ENCODE measurements at places on chromosomes 2 and 18.

DNA sequence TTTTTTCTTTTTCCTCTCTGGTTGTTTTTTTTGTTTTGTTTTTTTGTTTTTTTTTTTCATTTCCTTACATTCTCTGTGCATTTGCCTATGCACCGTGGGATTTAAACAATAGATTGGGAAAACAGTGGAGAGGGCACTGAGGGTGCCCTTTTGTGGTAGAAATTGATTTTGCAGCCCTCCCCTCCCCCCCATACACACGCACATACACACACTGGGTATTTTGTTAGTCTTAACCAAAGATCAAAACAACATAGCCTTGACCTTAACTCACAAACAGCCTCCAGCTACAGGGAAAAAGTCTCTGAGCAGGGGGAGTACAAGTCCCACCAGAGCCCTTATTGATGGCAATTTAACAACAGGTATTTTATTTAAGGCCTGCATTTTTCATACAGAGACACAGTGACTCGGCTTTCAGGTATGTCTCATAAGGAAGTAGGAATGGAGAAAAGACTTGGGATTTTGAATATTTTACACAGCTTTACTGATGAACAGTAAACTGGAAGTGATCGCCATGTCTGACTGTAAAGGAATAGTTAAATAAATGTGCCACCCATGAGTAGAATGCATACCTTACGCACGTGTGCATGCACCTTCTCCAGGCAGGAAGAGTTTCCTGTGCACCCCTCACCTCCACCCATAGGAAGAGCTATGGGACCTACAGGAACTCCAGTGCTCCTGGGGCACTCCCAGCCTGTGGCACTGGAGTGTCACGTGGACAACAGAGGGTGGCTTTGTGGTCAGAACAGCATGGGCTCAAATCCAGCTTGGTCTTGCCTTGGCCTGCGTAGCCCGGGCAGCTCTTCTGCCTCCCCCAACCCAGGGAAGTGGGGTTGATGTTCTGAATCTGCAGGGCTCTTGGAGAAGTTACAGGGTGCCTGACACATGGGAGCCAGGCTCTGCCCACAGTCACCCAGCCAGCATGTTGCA is 266.4 kb downstream of the ANAPC1 start:
- no peak for DNase-seq

- DNase-seq: no peak
These were observed 38.7 kb upstream of the HAAO start for GRCh38 chr2:42830922-42831574.

- DNase-seq: no peak
These were observed 388.8 kb downstream of the CBLN2 start for GRCh38 chr18:72155327-72155726.

GRCh38 chr18:58549814-58550339 is 79.0 kb downstream of the ALPK2 start:
- DNase-seq: no peak

DNA sequence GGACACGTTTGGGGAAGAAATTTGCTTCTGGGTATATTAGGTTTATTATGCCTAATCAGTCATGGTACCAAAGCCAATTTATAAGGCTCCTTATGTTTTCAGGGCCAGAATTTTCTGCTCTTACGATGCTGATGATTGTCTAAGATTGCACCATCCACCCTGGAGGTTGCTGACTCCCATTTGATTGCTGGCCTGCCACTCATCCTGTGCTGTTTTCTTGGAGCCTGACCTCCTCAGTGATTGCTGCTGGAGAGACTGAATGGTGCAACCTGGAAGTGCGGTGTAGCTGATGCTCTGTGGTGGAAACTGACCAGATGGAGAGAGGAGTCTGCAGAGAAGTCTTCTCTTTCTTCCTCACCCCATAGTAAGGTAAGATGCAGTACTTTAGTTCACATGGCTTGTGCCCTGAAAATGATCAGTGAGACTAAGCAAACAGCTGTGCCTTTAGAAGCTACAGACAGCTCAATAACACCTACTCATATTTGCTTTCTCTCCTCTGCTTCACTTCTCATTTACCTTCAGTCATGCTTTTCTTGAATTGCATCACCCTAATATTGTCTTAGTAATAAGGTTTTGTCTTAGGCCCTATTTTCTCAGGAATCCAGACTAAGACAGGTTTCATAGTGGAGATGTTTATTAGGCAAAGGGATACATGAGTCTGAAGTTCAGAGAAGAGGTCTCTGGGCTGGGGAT is 17.4 kb downstream of the ZNF24 start:
- no peak for DNase-seq
